ENCODE measurements at places on chromosomes 6 and 20.

DNA sequence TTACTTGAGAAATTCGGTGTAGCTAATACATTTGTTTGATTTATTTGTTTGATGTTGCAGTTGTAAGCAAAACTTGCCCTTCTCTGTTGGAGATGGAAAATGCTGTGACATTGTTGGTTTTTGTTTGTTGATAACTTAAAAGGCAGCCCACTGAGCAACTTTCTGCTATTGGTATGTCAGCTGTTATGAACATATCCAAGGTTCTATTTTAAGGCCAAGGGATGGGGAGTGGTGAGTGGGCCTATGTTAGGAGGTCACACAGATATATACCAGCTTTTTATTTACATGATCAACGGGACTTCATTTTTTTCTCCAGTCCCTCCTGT, 5.7 kb downstream of the QKI start:
- DNase-seq, result no peak

DNA sequence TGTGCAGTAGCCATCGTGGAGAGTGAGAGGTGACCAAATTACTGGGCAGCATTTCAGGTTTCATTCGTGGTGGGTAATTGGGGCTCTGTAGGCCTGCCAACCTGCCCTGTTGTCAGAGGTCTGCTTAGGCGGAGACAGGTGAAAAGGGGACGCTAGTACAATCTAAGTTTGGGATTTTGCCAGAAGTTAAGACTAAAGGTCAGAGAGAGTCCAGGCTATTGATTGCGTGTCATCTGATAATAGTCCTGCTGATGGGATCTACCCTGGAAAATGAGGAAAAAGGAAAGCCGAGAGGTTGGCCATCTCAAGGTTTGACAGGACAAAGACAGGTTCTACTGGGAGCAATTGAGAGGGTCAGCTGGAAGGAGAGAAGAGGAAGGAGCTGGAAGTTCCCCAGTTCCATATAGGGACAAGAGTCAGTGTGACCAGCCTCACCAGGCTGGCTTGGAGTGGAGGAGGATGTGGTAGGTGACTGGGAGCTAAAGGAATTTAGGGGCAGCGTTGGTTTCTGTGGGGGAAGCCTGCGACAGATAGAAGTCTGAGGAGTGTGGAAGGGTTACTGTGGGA, 10.9 kb downstream of the ARFGEF2 start:
- DNase-seq, result no peak

GRCh38 chr6:11711003-11711983, 67.3 kb downstream of the ADTRP start:
- DNase-seq, result no peak

- DNase-seq, result no peak
Observed at GRCh38 chr6:87932361-87932760, 115.3 kb upstream of the SPACA1 start.

DNA sequence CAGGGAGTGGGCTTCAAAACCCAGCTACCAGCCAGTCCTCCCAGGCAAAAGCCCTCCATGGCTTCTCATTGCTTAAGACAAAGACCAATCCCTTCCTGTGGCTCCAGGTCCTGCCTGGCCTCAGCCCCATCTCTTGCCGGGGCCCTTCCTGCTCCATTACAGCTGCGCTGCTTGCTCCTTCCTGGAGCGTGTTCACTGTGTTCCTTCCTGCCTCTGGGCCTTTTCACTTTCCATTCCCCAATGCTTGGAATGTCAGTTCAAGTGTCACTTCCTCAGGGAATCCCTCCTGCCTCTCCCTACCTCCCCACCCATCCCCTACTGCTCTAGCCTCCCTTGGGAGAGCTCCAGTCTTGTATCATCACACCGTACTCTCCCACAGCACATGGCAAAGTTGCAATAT, 11.1 kb upstream of the ITPR3 start:
- no peak for DNase-seq

DNA sequence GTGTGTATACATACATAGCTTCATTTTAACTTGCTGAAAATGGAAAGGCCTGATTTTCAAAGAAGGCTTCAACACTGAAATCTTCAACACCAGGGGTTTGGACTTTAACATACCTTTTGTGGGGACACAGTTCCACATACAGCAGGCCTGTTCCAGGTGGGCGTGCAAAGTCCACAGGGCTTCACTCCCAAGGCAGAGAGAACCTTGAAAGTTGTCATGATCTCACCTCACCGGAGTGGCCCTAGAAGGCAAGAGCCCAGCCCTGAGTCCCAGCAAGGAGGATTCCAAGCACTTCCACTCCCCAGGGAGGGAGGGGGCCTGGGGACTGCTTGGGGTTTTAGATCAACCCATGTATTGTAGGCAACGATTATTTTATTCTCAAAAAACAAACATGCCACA, 47.2 kb downstream of the TMEM242 start:
- no peak for DNase-seq

GRCh38 chr6:86586195-86586594, 351.1 kb upstream of the HTR1E start:
- no peak for DNase-seq

DNA sequence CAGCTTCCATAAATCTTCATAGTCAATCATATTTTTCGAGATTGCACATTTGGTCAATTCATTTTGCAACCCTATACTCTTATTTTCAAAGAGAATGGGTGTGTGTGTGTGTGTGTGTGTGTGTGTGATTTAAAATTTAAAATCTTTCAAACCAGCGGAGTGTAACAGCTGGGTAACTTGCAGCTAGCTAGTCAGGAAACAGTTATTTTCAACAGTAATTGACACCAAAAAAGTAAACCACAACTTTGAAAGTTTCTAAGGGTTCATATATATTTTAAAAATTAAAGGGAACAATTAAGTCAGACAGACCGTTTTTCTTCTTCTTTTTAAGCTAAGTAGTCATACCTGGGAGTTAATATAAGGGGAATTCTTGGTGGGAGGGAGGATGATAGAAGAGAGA, 57.0 kb downstream of the PRR18 start:
- no peak for DNase-seq

- no peak for DNase-seq
Observed at GRCh38 chr6:135183002-135183531, 2.0 kb downstream of the MYB start.

DNA sequence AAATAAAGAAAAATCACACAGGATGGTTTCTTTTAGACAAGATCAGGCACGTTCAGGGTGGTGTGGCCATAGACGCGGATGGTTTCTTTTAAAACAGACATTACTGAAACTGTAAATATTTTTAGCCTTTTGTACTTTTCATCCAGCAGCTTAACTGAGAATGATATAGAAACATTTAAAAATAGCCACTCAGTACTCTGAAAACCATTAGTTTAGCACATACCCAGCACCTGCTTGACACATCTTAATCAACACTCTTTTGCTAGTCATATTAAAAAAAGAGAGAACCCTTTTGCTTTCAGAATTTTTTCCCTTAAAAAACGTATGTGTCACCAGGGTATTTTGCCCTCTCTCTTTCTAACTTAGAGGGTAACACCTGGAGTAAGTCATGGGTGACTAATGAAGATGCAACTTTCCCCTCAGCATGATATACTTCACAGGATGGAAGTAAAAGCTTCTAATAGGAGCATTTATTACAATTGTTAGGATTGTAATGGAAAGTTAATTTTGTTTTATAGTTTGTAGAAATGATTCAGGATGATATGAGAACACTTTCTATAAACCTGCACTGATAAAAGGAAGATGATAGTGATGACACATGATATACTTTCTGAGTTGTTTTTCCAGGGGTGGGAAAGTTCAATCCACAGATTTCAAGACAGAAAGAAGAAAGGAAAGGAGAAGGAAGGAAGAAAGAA, 45.2 kb downstream of the BACH2 start:
- no peak for DNase-seq

- DNase-seq, result no peak
Observed at GRCh38 chr20:6855104-6855503, 87.6 kb downstream of the BMP2 start.

DNA sequence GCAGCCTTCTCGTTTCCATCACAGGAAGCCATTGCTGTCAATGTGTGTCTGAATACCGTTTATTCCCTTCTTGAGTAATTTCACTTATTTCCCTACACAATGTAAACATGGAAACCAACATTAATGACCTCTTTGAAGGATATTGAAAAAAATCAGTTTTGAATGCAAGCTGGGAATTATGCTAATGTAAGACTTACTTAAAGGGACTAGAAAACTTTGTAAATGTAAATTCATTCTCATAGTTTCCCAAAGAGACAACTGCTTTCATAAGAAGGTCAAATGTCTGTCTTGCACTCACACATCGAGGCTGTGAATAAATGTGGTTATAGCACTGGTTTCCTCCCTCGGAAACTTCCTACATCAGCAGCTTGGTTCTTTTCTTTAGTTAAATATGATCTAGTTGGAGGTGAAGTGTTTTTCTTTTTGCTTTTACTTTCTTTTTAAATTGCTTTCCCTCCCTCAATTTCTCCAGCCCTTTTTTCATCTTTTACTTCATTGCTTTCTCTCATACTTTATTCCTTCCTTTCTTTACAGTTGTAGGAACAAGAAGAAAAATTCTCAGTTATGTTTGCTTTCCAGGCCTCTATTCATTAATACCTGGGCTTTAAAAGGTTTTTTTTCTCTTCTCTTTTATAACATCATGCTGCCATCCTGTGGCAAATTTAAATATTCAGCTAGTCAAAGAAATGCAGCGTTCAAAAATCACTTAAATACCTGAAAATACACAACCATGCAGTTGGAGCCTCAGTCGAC, 108.3 kb downstream of the TNFAIP3 start:
- no peak for DNase-seq

DNA sequence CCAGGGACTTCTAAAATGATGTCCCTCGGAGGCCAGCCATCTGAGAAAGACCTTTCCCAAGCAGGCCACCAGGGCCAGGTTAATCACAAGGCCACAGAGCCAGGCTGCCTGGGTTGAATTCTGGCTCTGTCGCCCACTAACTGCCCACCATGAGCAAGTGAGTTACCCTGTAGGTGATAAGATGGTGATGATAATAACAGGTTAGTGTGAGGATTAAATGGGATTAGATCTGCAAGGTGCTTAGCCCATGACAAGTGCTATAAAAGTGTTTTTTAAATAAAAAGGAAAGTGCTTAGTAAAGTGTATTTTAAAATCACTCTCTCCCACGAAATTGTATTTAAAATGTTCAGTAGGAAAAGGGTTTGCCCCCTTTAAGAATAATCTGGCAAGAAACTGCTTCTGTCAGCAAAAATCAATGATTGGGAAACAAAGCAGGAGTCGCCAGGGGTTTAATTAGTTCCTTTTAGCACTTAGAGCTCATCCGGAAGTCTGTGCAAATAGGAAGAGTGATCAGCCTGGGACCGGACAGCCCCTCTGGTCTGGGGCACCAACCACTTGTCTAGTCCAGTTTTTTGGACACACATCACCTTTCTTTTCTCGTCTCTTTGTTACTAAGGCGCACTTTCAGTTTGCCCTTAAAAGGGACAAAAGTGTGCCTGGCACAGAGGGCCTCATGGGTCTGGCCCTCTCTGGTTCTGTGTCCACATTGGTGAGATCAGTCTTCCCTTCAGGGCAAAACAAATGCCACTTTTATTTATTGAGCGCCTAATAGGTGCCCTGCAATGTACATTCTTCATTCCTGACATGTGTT, 150.4 kb downstream of the GRM4 start:
- DNase-seq, result no peak

DNA sequence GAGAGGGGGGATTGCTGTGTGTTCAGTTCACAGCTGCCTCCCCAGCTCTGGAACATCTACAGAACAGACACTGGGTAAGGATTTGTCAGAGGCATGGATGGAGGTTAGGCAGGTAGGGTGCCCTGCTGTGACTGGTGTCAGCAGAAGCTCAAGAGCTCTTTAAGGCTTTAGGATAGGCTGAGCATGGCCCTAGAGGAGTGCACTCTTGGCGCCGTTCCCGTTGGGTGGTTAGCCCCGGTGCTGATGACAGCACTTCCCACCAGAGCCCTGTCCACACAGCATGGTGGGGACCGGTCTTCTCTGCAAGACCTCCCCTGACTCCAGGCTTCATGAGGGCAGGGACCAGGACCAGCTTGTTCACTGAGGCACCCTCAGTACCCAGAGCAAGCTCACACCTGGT, 262.0 kb downstream of the BMP7 start:
- DNase-seq, result no peak

DNA sequence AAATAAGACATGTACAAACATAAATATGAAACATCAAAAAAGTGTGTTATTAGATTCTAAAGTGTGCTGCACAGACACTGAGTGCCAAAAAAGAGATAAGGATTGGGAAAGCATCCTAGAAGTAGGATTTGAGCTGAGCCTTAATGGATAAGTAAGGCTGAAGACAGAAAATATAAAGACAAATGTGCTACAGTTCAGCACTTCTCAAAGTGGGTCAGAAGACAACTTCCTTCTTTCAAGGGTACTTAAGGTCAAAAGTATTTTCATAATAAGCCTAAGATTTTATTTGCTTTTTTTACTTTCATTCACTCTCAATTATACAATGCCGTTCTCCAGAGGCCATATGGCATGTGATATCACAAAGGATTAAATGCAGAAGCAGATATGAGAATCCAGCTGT, 16.8 kb downstream of the USP45 start:
- no peak for DNase-seq

DNA sequence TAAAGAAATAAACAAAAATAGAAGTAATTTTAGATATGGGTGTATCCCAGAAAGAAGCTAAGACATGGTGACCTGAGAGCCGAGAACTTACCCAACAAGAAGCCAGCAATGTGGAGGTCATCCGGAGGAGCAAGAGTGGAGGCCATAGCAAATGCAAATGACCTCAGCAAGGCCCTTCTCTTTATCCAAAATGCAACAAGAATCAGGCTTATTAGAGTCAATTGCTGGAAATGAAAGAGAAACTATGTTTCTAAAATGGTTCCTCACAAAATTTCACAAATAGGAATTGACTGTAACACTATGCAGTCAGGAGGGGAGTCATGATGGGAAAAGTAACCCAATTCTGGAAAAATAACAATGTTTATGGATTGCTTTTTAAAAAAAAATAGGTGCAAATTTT, 90.4 kb downstream of the TNFAIP3 start:
- DNase-seq, result no peak

GRCh38 chr6:129672341-129672682, 37.7 kb downstream of the ARHGAP18 start:
- no peak for DNase-seq

DNA sequence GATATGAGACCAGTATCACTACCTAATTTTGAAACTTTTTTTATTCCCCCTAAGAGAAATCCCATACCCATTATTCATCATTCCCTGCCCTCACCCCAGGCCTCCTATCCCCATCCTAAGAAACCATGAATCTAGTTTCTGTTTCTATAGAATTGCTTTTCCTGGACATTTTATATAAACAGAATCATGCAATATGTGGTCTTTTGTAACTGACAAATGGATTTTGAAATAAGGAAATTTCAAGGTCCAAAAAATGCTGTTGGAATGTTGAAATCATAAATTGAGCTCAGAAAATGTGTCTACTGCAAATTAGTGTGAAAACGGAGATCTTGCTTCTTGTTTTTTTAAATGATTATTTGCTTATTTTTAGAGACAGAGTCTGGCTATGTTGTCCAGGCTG, 25.1 kb downstream of the RNF217 start:
- no peak for DNase-seq

DNA sequence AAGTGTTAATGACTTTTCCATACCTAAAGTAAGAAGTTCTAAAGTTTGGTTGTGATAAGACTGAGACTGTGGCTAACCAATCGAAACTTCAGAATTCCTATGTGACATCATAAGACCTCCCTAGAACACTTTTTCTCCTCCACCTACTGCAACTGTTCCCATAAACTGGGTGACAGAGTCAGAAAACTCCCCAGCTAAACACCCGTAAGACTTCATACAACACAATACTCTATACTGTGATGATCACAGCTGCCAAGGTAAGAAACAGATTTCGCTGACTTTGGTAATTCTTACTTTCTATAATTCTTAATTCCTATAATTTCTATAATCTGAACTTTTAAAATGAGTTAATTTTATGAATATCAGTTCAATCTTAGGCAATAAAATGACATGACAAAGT, at the start of gene PLN:
Gene PLN, plus strand, starts transcription at position 161 of the 400 bp plus-strand sequence. CDS start 10,626 bp downstream, outside the sequence.
- DNase-seq, result no peak

- no peak for DNase-seq
Observed at GRCh38 chr20:8583566-8584043, 451.5 kb downstream of the PLCB1 start.
